ENCODE measurements at places on chromosomes 13 and 19. TPM values are rescaled to one million over a fixed set of nuclear protein-coding genes. Genes with fewer than 3 reads are reported as not detected.

The ZNF93 gene
- 21.7 TPM for total RNA-seq

The ODAD3 gene
- total RNA-seq = 0.16 TPM

DNA sequence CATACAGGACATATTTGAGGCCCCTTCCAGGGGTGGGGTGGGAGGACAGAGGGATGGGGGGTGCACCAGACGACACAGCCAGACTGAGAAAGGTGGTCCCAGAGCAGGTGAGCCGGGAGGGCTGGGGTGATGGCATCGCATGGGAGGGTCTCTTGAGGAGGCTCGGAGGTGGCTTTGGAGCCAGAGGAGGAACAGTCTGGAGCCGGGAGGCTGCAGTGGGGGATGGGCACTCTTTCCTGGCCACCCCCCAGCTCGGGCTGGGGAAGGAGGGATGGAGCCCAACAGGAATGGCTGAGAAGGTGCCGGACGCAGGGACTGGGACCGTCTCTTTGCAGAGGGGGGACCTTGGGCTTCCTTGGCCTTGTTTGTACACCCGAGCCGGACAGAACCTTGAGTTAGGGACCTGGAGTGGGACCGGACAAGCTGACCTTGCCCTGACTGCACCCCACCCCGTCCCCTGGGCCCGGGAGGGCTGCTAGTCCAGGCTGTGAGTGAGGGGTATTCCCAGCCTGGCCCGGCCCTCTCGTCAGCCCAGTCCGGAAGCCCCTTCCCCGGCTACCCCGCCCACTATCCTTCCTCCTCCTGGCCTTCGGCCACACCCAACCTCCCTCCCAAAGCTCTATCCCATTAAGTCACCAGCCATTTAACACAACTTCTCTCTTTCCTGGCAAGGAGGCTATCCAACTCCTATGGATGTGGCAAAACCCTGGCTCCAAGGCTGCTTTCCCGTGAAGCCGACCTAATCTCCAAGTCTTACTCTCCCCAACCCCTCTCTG is 816 bp upstream of the TBXA2R start:
- DNase-seq = no peak
- peaks cover 7% of the 10 kb centered on the region for H3K36me3 ChIP-seq
- no peak overlapping the region for H3K27ac ChIP-seq
- H3K4me1 ChIP-seq = peaks cover 2% of the 10 kb centered on the region
- H3K4me3 ChIP-seq = no peak overlapping the region

The KIR2DL1 gene
- not detected for total RNA-seq

- no peaks in the 10 kb centered on the region for H3K27me3 ChIP-seq
- no peaks in the 10 kb centered on the region for H3K36me3 ChIP-seq
- H3K4me1 ChIP-seq = peaks cover 3% of the 10 kb centered on the region
- H3K27ac ChIP-seq = no peak overlapping the region
- no peak for DNase-seq
- no peak overlapping the region for H3K4me3 ChIP-seq
Observed at GRCh38 chr13:21106089-21106488, 44.7 kb upstream of the LATS2 start.

GRCh38 chr13:84129966-84130365 is 247.7 kb upstream of the SLITRK1 start:
- H3K27me3 ChIP-seq = no peaks in the 10 kb centered on the region
- H3K36me3 ChIP-seq = no peaks in the 10 kb centered on the region
- no peak for DNase-seq
- H3K27ac ChIP-seq = no peak overlapping the region
- H3K4me1 ChIP-seq = no peaks in the 10 kb centered on the region
- H3K4me3 ChIP-seq = no peak overlapping the region

DNA sequence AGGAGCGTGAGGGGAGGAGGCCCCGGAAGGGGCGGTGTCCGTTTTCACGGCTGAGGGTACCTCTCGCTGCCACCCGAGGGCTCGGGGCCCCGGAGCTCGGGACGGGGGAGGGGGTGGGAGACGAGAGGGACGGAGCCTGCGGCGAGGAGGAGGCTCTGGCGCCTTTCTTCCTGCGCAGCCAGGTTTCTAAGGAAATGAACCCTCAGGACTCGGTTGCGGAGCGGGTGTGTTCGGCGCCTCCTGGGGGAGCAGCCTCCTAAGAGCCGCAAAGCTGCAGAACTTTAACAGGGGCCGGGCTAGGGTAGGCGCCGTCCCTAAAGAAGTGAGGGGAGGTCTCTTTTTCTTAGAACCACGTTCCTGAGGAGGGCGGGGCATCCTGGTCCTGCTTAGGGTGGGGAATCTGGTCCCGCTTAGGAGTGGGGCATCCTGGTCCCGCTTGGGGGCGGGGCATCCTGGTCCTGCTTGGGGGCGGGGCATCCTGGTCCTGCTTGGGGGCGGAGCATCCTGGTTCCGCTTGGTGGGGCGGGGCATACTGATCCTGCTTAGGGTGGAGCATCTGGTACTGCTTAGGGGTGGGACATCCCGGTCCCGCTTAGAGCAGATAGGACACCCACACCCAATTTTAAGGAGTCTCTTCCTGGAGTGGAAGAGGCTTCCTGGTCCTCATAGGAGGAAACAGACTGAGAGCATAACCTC is 6.2 kb downstream of the SYT5 start:
- peaks cover 16% of the 10 kb centered on the region for H3K4me1 ChIP-seq
- peaks cover 61% of the 10 kb centered on the region for H3K27me3 ChIP-seq
- H3K36me3 ChIP-seq = no peaks in the 10 kb centered on the region
- H3K4me3 ChIP-seq = peak overlapping the region; percentile 49

DNA sequence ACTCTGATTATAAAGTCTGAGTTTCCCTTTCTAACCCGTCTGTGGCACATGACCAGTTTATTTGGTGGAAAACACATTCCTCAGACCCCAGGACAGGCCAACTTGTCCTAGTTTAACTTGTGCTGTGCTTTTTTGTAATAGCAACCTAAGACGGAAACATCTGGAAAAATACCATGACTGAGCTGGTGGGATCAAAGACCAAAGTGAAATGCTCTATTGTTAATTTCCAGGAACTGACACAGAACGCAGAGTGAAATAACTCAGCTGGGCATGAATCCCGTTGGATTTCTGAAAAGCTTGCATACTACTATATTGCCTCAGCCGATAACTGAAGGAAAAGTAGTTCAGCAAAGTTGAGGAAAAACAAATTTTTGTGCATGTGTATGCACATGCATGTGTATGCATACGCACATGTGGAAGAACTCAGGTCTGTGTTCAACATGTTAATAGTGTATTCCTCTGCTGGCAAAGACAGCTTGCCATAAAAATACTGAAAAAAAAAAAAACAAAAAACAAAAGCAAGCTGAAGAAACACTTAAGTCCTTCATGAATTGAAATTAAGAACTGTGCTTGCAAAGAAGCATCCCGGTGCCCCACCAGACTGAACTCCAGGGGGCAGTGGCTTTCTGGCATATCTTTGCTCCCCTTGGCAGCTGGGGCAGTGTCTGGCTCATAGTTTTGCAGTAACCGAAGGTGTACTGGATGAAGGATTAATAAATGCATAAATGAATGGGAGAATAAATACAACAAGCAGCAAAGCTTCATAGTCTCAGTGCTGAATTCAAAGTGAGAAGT is 187.8 kb downstream of the LHFPL6 start:
- no peaks in the 10 kb centered on the region for H3K4me1 ChIP-seq
- DNase-seq = peak; percentile 30
- H3K4me3 ChIP-seq = no peak overlapping the region

The PRR36 gene
- total RNA-seq = 0.09 TPM

The CGB1 gene
- total RNA-seq = not detected

The SCEL gene
- total RNA-seq = not detected

The SULT2A1 gene
- total RNA-seq = not detected

- no peak for DNase-seq
- no peaks in the 10 kb centered on the region for H3K4me1 ChIP-seq
- H3K27ac ChIP-seq = no peak overlapping the region
- no peak overlapping the region for H3K4me3 ChIP-seq
- H3K36me3 ChIP-seq = no peaks in the 10 kb centered on the region
Observed at GRCh38 chr13:103044056-103044455, 22.2 kb downstream of the SLC10A2 start.

- H3K27me3 ChIP-seq = no peaks in the 10 kb centered on the region
- H3K27ac ChIP-seq = no peak overlapping the region
- H3K36me3 ChIP-seq = peaks cover 32% of the 10 kb centered on the region
- H3K4me1 ChIP-seq = peaks cover 3% of the 10 kb centered on the region
Observed at GRCh38 chr19:39308531-39309304, 11.9 kb downstream of the LRFN1 start.

- DNase-seq = no peak
- H3K27me3 ChIP-seq = no peaks in the 10 kb centered on the region
- H3K4me1 ChIP-seq = no peaks in the 10 kb centered on the region
- H3K27ac ChIP-seq = no peak overlapping the region
- H3K36me3 ChIP-seq = no peaks in the 10 kb centered on the region
Observed at GRCh38 chr19:45306518-45307027, 16.1 kb downstream of the CKM start.

DNA sequence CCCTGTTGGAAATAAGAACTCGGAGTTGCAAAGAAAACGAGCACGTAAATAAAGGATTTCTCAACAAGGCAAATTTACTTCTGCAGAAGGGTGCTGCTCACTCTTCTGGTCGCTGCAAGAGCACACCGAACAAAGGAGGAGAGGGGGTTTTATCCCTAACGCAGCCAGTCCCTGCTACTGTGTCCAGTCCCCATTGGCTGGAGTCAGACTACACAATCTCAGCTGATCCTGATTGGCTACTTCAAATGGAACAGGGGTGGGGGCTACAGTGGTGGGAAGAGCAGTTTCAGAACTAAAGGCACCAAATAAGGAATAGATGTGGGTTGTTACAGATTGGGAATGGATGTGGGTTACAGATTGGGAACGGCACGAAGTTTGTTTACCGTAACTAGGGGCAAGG is 63.9 kb upstream of the MCF2L start:
- no peaks in the 10 kb centered on the region for H3K27me3 ChIP-seq

- peaks cover 38% of the 10 kb centered on the region for H3K27me3 ChIP-seq
- no peaks in the 10 kb centered on the region for H3K36me3 ChIP-seq
- H3K4me3 ChIP-seq = no peak overlapping the region
- no peak for DNase-seq
Observed at GRCh38 chr19:51549533-51550324, 18.3 kb upstream of the SIGLEC6 start.

The ZSCAN4 gene
- not detected for total RNA-seq

The ANGPTL4 gene
- total RNA-seq = 7.4 TPM

DNA sequence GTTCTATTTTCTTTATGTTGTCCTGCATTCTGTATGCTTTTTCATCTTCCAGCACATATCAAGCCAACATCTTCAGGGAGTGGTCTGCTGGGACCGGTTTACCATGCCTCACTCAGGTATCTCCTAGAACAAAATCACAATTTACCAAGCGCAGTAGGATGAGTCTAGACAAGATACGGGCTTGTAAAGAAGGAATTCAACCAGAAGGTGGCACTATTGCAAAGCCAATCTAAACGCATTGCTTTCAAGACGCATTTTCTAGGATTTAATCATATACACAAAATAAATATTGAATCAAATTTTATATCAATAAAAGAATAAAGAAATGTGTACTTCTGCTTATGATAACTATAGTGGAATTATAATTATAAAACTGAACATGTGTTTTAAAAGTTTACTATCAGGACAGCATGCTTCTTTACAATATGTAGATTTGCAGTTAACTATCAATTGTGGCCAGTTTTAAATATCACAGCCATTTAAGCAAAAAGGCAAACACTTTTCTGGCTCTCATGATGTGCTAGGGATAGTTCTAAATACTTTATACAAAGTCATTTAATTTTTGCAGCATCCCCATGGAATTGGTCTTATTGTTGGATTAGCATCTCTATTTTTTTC is 16.1 kb upstream of the TPP2 start:
- no peak overlapping the region for H3K4me3 ChIP-seq
- H3K27ac ChIP-seq = no peak overlapping the region
- H3K27me3 ChIP-seq = peaks cover 7% of the 10 kb centered on the region
- H3K36me3 ChIP-seq = no peaks in the 10 kb centered on the region
- peak; percentile 35 for DNase-seq

DNA sequence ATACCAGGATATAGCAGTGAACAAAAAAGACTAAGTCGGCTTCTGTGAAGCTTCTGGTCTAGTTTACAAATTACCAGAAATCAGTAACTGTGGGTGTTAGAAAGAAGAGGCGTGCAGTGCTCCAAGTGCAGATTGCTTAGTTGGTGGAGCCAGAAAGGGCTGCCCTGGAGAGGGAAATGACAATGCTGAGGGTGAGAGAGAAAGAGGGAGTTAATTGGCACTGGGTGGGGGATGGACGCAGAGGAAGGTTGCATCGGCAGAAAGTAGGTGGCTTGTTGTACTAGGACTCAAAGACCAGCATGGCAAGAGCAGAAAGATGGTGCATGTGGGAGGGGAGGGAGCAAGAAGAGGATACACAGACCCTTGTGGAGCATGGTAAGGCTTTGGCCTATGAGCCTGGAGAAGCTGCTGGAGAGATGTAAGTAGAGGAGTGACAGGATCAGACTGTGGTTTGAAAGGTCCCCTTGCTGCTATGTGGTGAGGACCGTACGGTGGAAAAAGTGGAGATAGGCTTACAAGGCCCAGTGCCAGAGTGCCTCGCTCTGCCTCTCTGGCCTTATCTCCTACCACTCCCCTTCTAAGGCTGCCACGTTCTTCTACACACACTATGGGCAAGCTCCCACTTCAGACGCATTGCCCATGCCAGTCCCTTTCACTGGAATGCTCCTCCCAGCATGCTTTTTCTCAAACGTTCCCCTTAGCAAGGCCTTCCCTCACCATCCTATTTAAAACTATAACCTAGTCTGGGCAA is 13.5 kb downstream of the SMG9 start:
- H3K36me3 ChIP-seq = peaks cover 65% of the 10 kb centered on the region
- DNase-seq = no peak
- H3K27ac ChIP-seq = no peak overlapping the region
- H3K4me3 ChIP-seq = no peak overlapping the region

- DNase-seq = no peak
- H3K36me3 ChIP-seq = no peaks in the 10 kb centered on the region
- H3K27me3 ChIP-seq = peaks cover 24% of the 10 kb centered on the region
- H3K4me1 ChIP-seq = peaks cover 3% of the 10 kb centered on the region
Observed at GRCh38 chr19:2722541-2723344, 1.6 kb upstream of the DIRAS1 start.

- H3K4me3 ChIP-seq = no peak overlapping the region
- peaks cover 5% of the 10 kb centered on the region for H3K4me1 ChIP-seq
- H3K36me3 ChIP-seq = no peaks in the 10 kb centered on the region
- DNase-seq = no peak
Observed at GRCh38 chr19:55373306-55373992, 3.2 kb upstream of the TMEM190 start.

DNA sequence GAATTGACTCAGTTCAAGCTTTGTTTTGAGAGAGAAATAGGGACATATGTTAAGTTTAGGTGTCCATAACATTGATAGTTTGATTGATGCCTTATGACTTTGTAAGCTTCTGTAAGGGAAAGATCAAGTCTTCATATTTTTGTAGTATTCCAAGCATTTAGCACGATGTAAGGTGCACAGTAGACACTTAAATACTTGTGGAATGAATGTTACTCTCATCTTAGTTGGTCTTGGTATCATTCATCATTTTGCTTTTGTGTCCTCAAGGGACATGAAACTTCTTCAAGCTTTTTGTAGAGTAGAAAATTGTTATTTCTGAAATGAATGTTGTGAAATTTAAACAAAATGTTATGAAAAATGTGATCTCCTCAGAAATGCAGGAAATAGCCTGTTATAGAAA is 10.1 kb downstream of the TDRD3 start:
- H3K27me3 ChIP-seq = no peaks in the 10 kb centered on the region
- no peak overlapping the region for H3K27ac ChIP-seq
- peaks cover 27% of the 10 kb centered on the region for H3K36me3 ChIP-seq

GRCh38 chr19:44779150-44779549 is 1.5 kb downstream of the CBLC start:
- H3K4me1 ChIP-seq = peaks cover under 1% of the 10 kb centered on the region
- H3K27ac ChIP-seq = no peak overlapping the region
- no peak overlapping the region for H3K4me3 ChIP-seq
- no peak for DNase-seq
- H3K27me3 ChIP-seq = no peaks in the 10 kb centered on the region
